Pulmonary artery endothelial cell (primary cell): ENCODE measurements at places on chromosomes 6 and 20. TPM values are rescaled to one million over a fixed set of nuclear protein-coding genes. Genes with fewer than 3 reads are reported as not detected.

The PPIL4 gene
- total RNA-seq, result 25.4 and 27.9 TPM in 2 replicates

The EPHA7 gene
- 0.13 TPM in 1 of 2 replicates, not detected in the other for total RNA-seq

The GLP1R gene
- not detected in 2 replicates for total RNA-seq

GRCh38 chr20:58551631-58552030 lies 36.4 kb upstream of the APCDD1L start:
- no peak for DNase-seq

The CTCFL gene
- not detected in 2 replicates for total RNA-seq

- no peak for DNase-seq
Measured at GRCh38 chr20:47814632-47815415, 29.5 kb upstream of the SULF2 start.

The CDH26 gene
- 0.07 and 0.14 TPM in 2 replicates for total RNA-seq

- DNase-seq, result peak; percentile 78
Measured at GRCh38 chr20:9978397-9979004, 56.3 kb upstream of the ANKEF1 start.

- DNase-seq, result no peak
Measured at GRCh38 chr20:24442909-24443308, 26.5 kb upstream of the SYNDIG1 start.

DNA sequence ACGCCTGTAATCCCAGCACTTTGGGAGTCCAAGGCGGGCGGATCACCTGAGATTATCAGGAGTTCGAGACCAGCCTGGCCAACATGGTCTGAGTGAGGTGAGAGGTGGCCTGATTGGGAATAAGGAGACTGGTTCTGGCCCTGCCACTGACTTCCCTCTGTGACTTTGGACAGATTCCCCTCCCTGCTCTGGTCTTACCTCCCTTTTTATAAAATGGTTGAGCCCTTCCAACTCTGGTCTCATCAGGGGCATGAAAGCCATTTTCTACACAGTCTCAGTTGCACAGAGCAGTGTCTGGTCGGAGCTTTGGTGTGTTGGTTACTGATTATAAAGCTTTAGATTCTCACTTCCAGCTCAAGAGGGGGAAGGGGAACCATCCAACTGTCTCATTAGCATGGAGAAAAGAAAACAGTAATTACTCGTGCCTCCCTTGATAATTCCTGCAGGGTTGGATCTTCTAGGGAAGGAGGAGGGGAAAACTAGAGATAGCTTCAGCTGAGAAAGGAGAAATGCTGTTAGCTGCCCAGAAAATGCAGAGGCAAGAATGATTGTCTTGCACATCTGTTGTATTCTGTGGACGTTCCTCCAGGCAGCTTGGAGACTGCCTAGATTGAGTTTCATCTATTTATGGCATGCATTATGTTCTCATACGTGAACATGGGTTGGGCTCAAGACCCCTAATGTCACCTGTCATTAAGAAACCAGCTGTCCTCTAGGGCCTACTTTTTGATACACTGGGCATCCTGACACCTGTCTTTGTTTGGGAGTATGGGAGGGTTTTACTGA lies 30.4 kb downstream of the RALY start:
- DNase-seq, result no peak

DNA sequence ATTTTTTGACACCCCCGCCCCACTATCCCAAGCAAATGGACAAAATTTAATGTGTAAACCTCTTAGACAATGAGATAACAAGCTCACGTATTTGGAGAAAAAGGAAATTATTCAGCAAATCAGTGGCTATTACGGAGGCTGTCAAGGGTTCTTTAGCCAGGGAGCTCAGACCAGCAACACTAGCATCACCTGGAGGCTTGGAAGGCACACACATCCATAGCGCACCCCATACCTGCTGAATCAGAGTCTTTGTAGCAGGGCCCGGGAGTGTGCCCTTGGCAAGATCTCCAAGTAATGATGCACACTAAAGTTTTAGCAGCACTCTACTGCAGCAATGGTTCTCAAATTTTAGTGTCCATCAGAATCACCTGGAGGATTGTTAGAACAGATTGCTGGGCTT lies 223.2 kb upstream of the BTBD3 start:
- DNase-seq, result no peak

DNA sequence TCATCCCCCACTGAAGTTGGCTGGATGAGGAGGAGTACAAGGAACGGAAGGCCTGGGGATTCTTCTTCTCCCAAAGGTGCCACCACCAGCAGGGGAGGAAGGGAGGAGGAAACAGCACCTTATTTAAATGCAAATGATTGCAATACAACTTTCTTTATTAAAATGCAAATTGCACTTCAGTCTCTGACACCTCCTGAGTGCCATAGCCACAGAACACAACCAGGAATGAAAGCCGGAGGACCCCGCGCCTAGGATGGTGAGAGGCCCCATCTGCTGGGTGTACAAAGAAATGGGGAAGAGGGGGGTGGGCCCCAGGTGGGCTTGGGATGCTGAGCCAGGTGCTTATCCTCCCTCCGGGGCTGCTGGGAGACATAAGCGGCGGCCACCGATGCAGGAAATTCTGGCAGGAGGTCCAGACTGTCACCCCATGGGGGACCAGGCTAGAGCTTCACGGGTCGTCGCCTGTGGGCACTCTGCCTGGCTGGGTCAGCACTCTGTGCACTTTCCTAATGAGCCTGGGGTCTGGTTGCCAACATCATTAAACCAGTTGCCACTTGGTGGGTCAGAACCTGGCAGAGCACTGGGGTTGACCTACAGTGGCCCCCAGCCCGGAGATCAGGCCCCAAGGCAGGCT lies 154.2 kb upstream of the MLN start:
- DNase-seq, result no peak

DNA sequence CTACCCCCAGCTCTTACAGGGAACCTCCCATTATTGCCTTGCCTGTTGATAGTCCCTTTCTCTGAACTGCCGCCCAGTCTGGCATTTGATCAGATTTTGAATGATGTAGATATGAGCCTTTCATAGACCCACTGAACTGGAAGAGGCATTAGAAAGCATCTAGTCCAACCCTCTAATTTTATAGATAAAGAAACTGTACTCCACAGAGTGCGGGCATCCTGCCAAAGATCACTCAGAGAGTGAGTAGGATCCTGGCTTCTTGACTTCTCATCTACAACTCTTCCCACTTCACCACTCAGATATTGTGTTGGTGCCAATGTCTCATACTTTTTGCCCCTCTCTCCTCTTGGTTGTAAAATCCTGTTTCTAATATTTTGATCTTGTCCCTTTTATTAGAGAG lies 179.2 kb upstream of the BMP2 start:
- no peak for DNase-seq

- no peak for DNase-seq
Measured at GRCh38 chr6:145588981-145589380, 146.3 kb downstream of the EPM2A start.

The LY86 gene
- not detected in 2 replicates for total RNA-seq

GRCh38 chr6:131763749-131764148 lies 44.1 kb upstream of the ENPP1 start:
- no peak for DNase-seq

- DNase-seq, result no peak
Measured at GRCh38 chr6:149169761-149170511, 147.6 kb upstream of the TAB2 start.

DNA sequence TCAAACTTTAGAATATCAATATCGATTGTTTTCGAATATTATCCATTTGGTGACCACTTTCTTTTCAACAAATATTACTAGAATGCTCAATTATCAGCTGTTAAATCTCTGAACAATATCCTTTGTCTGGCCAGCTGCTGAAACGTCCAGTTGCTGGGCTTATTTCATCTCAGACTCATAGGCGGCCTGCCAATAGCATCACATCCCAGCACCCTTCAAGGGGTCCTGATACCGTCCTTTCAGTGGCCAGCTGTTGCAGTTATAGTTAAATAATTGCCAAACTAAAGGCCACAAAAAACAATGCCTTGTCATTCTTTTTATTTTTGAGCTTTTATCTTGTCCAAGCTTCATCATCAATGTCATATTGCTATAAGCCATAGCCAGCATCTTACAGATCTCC lies 1006.8 kb upstream of the MANEA start:
- no peak for DNase-seq

- DNase-seq, result no peak
Measured at GRCh38 chr6:155985660-155986138, 530.1 kb upstream of the NOX3 start.

DNA sequence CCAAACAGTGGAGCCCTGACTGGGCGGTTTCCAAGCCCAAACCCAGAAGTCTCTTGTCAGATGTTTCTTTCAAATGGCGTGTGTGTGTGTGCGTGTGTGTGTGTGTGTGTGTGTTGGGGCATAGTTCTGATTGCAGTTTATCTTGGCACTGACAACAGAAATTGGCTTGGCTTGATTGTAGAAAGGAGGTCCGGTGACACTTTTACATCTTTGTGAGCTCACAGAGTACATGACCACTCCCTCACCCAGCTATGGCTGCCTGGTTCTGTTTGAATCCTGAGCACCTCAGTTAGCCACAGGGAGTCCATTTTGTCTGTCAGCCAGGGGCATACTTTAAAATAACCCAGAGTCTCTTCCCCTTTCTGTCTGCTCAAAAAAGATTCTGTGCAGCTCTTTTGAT lies 276.3 kb downstream of the CD83 start:
- DNase-seq, result no peak

DNA sequence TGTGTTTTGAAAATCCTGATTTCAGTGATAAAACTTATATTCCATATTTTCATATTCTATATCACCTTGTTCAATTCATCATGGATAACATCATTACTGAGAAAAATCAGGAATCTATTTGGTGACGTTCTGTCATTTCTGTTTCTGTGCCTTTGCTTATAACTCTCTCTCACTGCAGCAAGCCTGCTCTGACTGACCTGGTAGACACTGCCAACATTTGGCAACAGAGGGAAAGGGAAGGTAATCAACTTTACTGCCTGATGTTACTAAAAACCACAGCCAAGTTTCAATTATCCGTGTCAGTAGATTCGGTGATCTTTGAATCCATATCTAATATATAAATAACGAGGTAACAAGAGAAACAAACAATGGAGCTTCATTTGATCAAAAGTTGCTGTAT lies 501.9 kb downstream of the LMBRD1 start:
- no peak for DNase-seq

DNA sequence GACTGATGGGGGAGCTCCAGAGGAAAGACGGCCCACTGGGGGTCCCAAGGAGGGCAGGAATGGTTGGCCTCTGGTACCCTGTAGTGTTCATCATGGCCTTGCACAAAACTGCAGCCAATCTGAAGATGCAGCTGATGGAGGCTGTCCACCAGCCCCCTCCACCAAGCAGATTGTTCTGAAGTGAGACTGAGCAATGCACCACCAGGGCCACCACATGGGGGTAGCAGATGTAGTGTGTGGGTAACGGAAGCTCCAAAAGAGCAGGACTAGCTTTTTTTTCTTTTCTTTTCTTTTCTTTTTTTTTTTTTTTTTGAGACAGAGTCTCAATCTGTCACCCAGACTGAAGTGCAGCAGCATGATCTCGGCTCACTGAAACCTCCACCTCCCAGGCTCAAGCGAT lies 181.0 kb upstream of the MYLIP start:
- no peak for DNase-seq

DNA sequence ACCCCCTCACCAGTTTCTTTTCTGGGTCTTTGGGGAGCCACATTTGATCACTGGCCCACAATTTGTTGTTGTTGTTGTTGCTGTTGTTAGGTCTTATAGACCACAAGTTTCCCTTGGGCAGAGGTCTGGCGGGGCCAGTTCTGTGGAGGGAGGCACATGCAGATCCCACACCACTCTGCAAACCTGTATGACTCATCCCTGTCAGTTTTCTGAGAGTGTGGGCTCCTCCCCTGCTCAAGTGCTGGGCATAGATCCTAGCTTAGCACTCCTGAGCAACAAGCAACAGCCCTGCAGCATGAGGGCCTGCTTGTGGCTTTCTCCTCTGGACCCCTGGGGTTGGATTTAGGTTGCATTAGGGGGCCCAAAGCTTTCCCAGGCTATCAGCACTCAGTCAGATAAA lies 411.1 kb upstream of the HTR1E start:
- no peak for DNase-seq

- no peak for DNase-seq
Measured at GRCh38 chr6:75145976-75146375, 59.9 kb downstream of the COL12A1 start.

The SNAI1 gene
- 0.86 and 2.1 TPM in 2 replicates for total RNA-seq
